ENCODE measurements at places on chromosomes 6 and 20.

DNA sequence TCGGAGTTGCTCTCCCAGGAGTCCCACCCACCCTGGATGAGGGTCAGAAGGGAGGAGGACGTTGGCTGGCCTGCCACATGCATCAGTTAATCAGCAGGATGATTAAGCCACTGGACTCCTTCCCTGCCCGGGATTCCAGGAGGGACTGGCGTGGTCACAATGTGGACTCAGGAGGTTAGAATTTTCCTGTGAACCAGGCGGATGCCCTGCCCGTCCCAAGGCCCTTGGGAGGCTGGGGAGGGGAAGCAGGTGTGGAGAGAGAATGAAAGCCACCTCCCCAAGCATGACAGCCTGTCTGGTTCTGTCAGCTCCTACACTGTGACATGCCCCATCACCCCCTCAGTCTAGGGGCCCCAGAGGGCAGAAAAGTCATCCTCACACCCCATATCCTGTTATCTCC, 11.6 kb upstream of the ITPR3 start:
- DNase-seq, result no peak

DNA sequence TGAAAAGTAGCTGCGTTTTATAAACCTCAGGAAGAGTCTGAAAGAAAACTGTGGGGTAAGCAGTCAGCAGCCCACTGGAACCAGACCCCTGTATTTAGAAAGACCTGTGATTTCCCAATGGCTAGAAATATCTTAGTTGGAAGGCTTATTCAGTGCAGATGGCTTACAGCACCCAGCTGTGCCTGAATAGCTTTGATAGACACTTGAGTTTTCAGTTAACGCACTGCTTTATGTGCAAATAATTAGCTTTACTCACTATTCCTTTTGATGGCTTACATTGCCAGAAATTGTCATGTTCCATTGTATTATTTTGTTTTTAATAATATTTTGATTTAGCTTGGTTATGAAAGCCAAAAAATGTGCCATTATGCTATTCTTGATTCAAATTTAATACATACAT, 465.3 kb upstream of the SYNCRIP start:
- no peak for DNase-seq

DNA sequence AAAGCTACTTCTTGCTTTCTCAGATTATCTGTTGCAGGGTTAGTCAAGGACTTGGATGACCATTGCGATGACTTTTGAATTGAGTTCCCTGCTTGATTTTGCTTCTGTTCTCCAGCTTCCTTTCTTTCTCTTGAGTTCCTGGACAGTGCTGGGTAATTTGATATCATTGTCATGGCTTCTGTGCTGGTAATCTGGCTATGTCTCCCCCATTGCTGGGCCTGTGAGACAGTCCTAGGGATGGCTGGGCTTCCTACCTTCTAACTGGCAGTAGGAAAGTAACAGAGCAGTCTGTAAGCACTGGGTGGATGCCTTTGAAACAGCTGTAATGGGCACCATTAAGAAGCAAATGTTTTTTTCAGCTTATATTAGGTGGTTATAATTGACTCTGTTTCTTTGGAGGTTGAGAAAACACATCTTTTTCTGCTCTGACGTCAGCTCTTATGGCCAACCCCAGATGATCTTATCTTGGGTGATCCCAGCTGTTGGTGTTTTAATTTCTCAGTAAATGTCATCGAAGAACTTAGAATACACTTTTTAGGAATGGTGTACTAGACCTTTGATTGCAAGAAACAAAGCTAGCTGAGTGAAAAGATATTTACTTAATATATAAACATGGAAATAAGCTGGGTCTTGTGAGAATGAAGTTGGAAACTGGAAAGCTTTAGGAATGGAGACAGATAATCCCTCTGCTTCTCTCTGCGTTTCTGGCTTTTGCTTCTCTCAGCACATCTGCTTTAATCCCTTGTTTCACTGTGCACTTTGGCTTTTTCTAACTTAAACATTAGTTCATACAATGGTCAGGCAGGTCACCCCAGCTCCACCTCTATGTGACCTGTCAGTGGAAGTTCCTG, 195.0 kb upstream of the MAN1A1 start:
- DNase-seq, result no peak

DNA sequence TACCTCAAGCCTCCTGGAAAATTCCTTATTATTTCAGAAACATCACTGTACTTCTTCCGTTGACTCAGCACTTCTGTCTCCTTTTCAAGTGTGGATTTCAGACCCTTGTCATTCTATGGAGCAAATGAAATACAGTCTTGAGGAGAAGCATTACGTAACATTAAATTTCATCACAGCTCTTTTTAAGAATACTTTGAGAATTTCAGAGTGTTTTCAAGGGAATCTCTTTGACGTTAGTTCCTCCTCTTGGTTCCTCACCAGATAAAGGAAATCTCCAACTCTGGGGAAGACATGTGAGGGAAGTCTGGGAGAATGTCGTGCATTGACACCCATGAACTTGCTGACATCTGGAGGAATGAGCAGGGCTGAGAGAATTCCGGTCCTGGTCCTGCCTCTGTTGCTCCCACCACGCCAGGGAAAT, 32.3 kb downstream of the UST start:
- DNase-seq, result no peak

GRCh38 chr20:62873280-62873679, 11.7 kb upstream of the TCFL5 start:
- DNase-seq, result no peak

DNA sequence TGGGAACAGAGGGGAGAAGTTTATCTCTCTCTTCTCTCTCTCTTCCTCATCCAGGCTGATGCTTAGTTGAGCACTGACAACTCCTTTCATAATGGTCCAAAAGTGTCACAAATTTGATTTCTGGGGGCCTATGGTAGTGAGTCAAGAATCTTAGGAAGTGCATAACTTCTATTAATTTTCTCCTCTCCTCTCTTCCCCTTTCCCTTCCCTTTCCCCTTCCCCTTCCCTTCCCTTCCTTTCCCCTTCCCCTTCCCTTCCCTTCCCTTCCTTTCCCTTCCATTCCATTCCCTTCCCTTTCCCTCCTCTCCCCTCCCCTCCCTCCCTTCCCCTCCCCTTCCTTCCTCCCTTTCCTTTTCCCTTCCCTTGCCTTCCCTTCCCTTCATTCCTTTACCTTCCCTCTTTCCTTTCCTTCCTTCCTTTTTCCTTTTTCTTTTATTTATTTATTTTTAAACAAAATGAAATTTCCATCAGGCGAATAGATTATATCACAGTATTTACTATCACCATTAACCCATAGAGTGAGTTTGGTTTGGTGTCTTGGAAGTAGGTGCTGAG, 56.9 kb upstream of the JAG1 start:
- DNase-seq, result no peak

DNA sequence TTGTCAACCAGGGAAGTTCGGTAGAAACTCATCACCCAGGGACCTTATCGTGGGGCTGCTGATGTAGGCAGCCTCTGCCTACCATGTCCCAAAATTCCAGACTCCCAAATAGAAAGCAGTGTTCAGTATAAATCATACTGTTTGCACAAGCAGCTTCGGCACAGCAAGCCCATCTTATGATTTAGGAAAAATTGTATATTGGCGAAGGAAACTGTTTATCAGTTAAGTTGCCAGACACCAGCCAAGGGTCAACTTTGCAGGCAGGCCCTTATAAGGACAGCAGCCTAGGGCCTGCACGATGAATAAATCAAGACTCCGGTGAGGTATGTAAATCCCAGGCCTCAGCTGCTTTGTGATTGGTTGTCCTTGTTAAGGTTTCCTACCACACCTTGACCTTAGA, 36.8 kb downstream of the GFOD1 start:
- DNase-seq, result no peak

- DNase-seq, result no peak
Observed at GRCh38 chr20:61385731-61386130, 133.7 kb downstream of the CDH4 start.

- no peak for DNase-seq
Observed at GRCh38 chr6:112437058-112437457, 89.9 kb downstream of the RFPL4B start.

GRCh38 chr6:12813321-12813720, 96.8 kb downstream of the PHACTR1 start:
- no peak for DNase-seq

DNA sequence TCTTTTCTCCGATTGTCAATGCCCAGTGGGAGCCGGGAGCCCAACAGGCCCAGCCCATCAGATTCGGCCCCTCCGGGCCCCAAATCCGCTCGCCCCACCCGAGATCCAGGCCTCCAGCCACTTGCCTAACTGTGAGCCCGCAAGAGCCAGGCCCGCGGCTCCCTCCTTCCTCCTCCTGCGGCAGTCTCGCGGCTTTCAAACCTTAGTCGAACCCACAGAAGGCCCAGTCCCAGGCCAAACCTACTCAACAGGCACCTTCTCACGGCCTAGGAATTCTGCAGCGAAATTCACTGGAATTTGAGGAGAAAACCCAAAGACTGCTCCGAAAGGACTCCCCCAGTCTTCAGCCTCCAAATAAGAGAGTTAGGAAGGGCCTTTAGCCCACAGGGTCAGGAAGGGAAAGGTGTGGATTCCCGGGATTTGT, 2.8 kb upstream of the TFAP2A start:
- no peak for DNase-seq

DNA sequence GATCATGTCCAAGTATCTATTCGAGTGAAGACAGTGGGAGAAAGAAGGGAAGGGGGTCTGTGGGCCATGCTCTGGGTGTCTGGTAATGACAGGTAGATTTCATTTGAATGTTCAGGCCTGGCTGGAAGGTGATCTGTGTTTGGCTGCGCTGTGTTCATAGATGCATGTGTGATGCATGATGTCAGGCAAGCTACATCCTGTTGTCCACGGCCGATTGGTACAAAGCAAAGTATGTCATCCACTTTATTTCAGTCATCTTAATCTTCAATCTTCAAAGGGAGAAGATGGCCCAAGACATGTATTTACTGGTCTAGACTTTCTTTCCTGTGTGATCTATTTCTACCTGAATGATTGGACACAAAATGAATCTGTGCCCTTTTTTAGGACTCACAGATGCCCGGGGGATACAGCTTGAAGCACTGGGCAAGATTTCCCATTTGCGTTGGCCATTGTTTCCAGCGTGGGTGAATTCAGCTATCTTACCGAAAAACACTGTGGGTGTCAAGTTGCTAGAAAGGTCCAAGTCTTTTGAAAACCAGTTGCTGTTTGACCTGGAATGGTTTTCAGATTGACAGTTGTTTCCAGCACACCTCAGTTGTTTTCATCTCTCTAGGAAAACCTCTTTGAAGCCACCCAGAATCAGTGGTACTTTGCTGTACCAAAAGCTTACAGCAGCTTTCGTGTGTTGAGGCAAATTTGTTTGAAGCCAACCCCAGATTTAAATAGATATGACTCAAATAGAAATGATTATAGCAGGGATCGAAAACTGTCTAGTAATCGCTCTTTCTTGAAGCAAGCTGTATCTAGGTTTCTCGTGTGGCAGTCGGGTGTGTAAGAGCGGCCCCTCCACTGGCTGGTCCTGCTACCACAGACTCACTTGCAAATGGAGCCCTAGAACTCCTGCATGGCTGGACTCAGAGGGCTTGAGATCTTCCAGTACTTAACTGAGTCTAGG, 27.2 kb downstream of the DUSP22 start:
- no peak for DNase-seq

GRCh38 chr6:152471456-152472265, 165.5 kb downstream of the SYNE1 start:
- no peak for DNase-seq

GRCh38 chr6:127458817-127459216, 372 bp downstream of the KIAA0408 start:
- no peak for DNase-seq

- DNase-seq, result no peak
Observed at GRCh38 chr6:44217332-44218143, 812 bp downstream of the MYMX start.

DNA sequence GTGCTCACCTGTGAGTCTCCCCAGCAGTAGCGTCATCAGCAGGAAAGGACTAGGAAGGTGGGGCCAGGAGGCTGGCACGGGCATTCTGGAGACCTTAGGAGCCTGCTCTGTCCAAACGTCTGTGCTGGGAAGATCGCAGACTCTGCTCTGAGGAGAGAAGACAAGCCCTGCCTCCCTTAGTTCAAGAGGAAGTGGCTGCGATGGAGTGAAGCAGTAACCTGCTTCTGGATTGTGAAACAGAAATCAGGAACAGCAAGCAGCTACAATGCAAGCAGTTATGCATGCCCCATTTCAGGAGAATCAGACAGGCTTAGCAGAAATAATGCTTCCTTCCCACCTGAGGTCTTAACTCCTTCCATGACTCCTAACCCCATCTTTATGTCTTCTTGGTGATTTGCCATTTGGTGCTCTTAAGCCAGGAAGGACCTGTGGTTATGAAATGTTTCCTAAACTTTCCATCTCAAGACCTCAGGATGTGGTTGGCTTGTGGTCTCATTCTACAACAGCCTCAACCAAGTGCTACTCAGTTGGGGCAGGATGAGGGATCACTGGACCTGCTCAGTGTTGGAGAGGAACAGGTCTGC, at the start of gene SIRPB1:
Gene SIRPB1 (minus strand): TSS at position 149 of the 584 bp plus-strand sequence. CDS start 65 bp downstream, at position 84.
- DNase-seq, result no peak

DNA sequence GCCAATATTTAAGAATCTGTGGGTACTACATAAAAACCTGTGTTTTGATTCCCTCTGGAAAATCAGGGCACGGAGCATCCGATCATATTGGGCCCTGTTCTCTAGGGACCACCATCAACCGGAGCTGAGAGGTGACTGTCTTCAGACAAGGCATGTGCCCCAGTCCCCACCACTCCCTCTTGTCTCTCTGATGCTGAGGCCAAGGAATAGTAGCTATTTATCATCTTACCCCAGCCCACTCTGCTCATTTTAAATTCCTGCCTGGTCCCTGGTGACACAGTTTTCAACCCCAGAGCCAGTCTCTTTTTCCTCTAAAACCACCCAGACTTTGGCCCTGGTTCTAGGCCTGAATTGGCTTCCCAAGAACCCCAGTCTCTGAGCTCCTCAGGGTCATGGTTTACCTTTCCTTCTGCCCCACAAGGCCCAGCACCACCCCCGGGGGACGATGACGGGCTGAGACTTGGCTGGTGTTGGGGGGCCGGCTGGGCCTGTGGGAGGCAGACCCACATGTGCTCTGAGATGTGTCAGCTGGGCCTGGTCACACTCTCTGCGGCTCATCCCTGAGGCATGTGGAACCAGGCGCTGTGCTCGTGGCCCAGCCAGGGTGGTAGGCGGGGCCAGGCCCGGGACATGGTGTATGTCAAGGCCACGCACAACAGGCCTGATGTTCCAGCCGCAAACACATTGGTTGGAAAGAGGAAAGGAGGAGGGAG, 114.4 kb downstream of the CEBPB start:
- no peak for DNase-seq

DNA sequence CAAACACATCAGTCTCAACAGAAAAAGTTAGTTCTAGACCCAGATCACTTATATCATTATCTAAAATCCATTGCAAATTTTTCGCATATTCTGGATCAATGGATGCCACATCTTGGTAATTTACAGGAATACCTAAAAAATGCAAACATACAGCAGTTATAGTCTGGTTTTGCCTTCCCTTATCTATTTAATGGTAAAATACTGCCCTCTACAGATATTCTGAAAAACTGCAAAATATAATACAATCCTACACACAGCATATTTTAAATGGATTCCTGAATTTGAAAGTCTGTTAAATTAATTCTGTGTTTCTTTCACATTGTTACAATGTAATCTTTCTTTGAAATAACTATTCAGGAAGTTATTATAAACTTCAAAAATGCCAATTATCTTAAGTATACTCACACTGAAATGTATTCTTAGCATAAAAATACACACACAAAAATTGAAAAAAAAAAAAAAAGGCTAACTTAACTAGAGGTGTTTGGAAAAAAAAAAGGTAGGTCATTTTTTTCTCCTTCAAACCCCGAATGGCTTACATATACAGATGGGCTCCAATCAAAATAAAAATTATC, 88.4 kb downstream of the HACE1 start:
- DNase-seq, result no peak

GRCh38 chr6:27161946-27162603, 85.4 kb upstream of the PRSS16 start:
- DNase-seq, result peak; percentile 26
